ENCODE measurements at places on chromosomes 16 and 17.

- DNase-seq = no peak
Observed at GRCh38 chr17:76048025-76048605, 21.0 kb upstream of the EVPL start.

GRCh38 chr17:34172390-34172918 lies 82.6 kb upstream of the CCL2 start:
- DNase-seq = no peak

- no peak for DNase-seq
Observed at GRCh38 chr17:74757931-74758847, 9.8 kb downstream of the NHERF1 start.

- no peak for DNase-seq
Observed at GRCh38 chr16:64745258-64745930, 376.5 kb downstream of the CDH11 start.

GRCh38 chr16:28014851-28015250 lies 48.7 kb downstream of the GSG1L start:
- DNase-seq = no peak

GRCh38 chr17:82649501-82650261 lies 1.4 kb upstream of the WDR45B start:
- DNase-seq = no peak

GRCh38 chr16:19386525-19386924 lies 31.2 kb upstream of the TMC5 start:
- DNase-seq = no peak

DNA sequence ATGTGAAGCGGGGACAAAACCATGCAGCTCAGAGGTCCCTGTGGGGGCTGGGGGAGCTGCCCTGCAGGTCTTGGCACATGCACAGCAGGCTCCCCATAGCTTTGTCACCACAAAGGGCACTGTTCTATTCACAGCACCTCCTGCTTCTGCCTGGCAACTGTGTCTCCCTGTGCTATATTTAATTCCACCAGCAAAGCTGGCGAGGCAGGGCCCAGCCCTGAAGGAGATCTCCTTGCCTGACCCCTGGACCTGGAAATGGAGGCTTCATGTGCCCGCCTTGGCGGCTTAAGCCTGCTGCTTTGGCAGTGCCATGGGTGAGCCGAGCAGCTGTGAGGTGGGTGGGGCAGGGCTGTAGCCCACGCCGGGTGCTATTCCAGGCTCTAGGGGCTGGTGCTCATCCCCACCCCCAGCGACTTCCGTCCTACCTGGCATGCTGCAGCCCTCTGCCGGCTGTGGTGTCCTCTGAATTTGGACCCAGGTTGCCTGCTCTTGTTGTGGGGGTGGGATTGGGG lies 6.8 kb downstream of the LDHD start:
- no peak for DNase-seq

- no peak for DNase-seq
Observed at GRCh38 chr16:49876716-49877129, 20.8 kb upstream of the ZNF423 start.

DNA sequence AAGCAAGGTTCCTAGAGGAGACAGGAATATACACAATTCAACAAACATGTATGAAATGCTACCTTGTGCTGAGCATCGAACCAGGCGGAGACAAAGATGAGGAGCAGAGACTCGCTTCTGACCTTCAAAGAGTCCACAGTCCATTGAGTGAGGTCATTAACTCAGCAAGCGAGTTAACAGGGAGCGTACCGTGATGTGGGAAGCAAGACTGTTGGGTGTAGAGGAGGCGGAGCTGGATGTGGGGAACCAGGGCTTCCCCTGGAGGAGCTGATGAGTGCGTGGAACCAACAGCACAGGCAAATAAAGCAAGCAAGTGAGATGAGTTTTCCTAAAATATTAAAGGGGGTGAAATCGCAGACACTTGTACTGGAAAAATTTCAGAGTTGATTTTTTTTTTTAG lies 65.0 kb downstream of the NXN start:
- no peak for DNase-seq

- no peak for DNase-seq
Observed at GRCh38 chr16:86758932-86759331, 180.6 kb downstream of the FOXL1 start.

DNA sequence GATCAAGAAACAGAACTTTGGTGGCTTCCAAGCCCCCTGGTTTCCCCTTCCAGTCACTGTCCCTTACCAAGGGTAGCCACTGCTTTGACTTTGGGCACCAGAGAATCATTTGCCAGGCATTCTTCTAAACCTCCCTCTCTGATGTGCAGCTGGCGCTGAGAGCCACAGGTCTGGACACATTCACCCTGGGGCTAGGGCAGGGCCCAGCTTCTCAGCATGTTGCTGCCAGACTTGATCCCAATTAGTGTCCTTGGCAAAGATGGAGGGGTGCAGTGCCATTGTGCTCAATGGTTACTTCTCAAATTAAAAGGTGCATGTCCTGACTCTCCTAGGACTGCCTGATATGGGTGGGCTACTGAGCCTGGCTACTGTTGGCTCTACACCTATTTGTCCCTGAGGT lies 7.6 kb upstream of the SLC47A2 start:
- DNase-seq = no peak

DNA sequence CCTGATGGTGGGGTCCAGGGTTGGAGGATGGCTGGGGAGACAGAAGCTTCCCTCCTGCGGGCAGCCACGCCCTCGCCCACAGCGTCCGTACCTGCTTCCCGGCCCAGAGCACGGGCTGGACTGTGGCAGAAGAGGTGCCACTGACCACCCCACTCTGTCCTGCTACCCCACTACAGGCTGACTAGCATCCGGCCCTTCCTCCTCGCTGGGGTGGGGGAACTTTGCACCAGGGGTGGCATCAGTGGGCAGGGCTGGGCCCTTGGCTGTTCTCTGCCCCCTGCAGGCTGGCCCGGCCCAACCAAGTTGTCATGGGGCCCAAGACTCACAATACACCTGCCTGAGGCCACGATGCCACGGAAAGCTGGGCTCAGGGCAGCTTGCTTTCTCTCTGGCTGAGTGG lies 73.0 kb downstream of the KLHDC4 start:
- DNase-seq = no peak

DNA sequence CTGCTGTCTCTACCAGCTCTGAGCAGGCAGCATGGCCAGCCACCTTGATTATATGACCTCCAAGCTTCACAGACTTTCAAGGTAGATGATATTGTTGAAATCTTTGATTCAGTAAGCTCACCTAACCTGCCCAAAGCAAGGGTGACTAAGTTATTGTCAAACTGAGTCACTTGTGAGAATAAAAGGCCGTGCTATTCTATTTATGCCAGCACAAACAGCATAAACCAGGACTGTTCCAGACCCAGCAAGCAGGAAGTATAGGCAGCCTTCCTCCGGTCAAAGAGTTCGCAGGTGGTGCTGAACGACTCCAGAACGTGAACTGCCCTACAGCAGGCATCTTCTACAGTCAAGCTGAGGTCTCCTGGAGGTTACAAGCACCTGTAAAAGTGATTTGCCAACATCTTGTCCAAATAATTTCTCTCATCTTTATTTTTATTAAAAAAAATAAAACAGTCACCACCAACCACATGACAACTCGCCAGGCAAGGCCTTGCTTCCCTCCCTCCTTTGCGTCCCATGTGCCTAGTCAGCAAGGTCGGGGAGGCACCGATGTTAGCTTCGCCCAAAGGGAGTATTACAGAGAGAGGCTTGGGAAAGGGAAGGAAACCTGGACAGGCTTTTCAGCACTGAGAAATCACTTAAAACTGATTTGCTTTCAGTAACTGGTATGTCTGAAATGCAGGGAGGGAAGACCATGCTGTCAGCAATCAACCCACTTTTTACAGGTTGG lies 10.8 kb downstream of the ARL2BP start:
- DNase-seq = no peak

- DNase-seq = no peak
Observed at GRCh38 chr17:42844271-42844670, at the start of gene AOC2. Gene AOC2, plus strand, starts transcription at chr17:42844580. Its CDS starts 47 bp downstream, at chr17:42844627.

GRCh38 chr17:55402374-55402773 lies 19.3 kb downstream of the MMD start:
- no peak for DNase-seq

DNA sequence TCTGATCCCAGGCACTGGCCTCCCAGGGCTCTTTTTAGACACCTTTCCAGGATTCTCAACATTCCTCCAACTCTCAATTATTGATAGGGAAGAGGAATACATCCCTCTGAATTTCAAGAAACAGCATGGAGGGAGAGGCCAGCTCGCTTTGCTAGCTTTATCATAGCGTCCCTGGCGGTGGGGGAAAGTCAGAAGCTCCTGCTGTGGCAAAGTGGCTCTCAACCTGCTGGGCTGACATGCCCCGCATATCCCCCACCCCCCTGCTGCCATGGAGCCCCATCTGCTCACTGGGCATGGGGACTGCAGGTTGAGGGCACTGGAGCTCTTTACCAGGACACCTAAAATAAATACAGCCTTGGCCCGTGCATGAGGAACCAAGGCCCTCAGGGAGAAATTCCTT lies 140.3 kb downstream of the SLC39A11 start:
- DNase-seq = no peak

DNA sequence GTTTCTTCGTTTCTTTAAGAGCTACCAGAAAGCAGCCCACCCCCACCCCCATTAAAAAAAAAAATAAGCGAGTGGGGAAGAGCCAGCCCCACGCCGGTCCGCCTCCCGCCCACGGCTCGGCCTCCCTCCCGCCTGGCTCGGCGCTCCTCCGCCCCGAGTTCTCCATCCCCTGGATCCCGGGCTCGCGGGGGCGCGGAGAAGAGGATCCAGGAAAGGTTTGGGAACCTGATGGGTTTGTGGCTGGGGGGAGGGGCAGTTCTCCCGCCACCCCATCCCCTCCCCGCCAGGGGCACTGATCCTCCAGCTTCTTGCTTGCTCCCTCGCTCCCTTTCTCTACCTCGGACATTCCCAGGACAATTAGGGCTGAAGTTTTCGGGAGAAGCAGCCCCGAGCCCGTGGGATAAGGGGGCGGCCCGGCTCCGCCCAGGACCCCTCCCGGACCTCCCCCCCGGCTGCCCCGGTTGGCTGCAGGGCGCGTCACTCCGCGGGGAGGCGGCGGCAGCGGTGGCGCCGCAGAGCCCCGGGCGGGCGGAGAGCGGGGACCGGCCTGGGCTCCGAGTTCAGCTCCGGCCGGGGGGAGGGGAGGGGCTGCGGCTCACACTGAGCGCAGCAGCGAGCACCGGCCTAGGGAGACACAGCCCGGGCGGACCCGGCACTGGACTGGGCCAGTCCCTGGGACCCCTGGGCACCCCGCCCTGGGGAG lies 1.0 kb upstream of the SALL1 start:
- no peak for DNase-seq

- DNase-seq = no peak
Observed at GRCh38 chr17:82243648-82244412, 15.0 kb downstream of the SLC16A3 start.

- DNase-seq = no peak
Observed at GRCh38 chr17:27595208-27595607, 35.8 kb upstream of the LGALS9 start.

GRCh38 chr17:57915985-57916757 lies 39.0 kb downstream of the CUEDC1 start:
- no peak for DNase-seq

GRCh38 chr17:44677136-44677535 lies 12.4 kb downstream of the CCDC43 start:
- no peak for DNase-seq

- no peak for DNase-seq
Observed at GRCh38 chr16:52364500-52364899, 182.4 kb downstream of the TOX3 start.

- DNase-seq = peak; percentile 3
Observed at GRCh38 chr17:9729034-9729650, 62.2 kb downstream of the DHRS7C start.

DNA sequence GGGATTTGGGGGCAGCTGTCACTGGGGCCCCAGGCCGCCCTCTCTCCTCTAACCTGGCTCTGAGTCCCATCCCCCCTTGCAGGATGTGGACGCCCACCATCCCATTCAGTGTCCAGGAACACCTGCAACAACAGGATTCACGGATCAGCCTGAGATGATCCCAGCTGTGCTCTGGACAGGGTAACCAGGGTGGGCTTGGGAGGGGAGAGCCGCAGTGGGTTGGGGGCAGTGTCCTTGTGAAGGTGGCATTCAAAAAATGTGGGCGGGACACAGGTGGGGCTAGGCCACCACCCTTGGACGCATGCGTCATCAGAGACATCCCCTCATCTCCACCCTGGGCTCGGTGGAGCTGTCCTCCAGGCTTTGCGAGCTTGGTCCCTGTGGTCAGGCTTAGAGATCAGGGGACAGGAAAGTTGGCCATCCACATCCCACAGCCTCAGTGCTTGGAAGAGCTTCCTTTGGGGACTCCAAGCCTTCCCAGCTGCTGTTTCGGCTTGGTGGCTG lies 19.1 kb downstream of the DEXI start:
- no peak for DNase-seq

DNA sequence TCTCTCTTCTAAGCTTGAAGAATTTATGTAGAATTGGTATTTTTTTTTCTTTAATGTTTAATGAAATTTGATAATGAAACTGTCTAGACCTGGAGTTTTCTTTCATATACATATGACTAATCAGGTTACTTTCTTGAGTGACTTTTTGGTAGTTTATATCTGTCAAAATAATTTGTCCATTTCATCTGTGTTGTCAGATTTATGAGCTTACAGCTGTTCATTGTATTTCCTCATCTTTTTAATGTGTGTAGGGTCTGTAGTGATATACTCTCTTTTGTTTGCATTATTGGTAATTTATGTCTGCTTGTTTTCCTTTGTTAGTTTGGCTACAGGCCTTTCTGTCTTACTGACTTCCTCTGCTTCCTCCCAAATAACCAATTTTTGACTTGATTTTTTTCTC lies 55.7 kb downstream of the TAOK1 start:
- no peak for DNase-seq

DNA sequence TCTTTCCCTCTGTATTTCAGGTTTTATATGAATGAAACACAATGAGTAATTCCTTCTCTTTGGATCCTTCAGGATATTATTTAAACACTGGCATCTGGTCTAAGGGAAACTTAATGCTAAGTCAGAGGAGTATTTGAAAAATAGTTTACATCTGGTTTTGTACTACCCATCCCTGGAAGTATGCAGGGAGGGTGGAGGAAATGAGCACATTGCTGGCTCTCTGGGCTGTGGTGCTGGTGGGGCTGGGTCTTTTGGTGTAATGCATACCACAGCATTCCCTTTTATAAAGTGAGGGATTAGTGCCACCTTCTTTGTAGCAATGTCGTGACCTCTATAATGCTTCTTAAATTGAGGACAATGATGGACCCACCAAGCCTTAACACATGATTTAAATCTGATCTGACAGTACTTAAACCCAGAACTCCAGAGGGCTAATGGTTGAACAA lies 105.5 kb upstream of the AXIN2 start:
- no peak for DNase-seq

GRCh38 chr17:31296142-31296541 lies 897 bp downstream of the OMG start:
- DNase-seq = no peak

DNA sequence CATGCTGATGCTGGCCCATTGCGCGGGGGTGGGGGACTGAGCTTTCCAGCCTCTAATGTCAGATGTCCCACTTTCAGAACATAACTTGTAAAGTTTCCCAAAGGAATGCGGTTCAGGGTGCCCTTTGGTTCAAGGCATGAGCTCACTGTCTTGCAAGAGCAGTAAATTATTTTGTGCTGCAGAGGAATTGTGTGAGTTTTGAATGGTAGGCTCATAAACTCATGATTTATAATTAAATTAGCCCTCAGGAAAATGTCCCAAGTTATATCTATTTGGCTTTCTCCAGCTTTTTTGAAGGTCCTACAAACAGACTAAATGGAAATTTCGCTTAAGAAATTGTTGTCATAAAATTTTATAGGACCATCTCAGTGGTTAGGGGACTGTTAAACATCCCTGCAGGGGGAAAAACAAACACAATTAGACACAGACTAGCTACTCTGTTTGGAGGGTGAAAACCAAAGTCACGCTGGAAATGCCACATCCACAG lies 321.8 kb downstream of the HS3ST3B1 start:
- DNase-seq = no peak
